ENCODE measurements at places on chromosomes 4 and X. TPM values are rescaled to one million over a fixed set of nuclear protein-coding genes. Genes with fewer than 3 reads are reported as not detected.

The ERCC6L gene
- not detected for total RNA-seq

The CLTRN gene
- total RNA-seq, result not detected

The ASB5 gene
- not detected for total RNA-seq

The PDE5A gene
- total RNA-seq, result 21.6 TPM

The SMIM10 gene
- 2.3 TPM for total RNA-seq

The GLOD5 gene
- not detected for total RNA-seq

The CENPI gene
- total RNA-seq, result 0.98 TPM

The RPS6KA3 gene
- 41.0 TPM for total RNA-seq

The FOXR2 gene
- total RNA-seq, result not detected

The NAT8L gene
- total RNA-seq, result 2.9 TPM

The RRH gene
- total RNA-seq, result 0.66 TPM

The ARX gene
- total RNA-seq, result 0.33 TPM

The PRKG2 gene
- 1.3 TPM for total RNA-seq

The FGD1 gene
- 3.7 TPM for total RNA-seq

The SLC10A3 gene
- total RNA-seq, result 19.5 TPM

The SPATA18 gene
- total RNA-seq, result 8.8 TPM

The CXCL1 gene
- total RNA-seq, result 17.7 TPM

The CT45A2 gene
- total RNA-seq, result not detected

The PAGE5 gene
- total RNA-seq, result not detected

The BTC gene
- 6.1 TPM for total RNA-seq

The DOCK11 gene
- 138 TPM for total RNA-seq

Data from breast epithelium (tissue), 4 donors.